ENCODE measurements at places on chromosomes 7 and 10.

- DNase-seq, result no peak
Observed at GRCh38 chr7:108278281-108278680, 148.1 kb upstream of the LAMB4 start.

DNA sequence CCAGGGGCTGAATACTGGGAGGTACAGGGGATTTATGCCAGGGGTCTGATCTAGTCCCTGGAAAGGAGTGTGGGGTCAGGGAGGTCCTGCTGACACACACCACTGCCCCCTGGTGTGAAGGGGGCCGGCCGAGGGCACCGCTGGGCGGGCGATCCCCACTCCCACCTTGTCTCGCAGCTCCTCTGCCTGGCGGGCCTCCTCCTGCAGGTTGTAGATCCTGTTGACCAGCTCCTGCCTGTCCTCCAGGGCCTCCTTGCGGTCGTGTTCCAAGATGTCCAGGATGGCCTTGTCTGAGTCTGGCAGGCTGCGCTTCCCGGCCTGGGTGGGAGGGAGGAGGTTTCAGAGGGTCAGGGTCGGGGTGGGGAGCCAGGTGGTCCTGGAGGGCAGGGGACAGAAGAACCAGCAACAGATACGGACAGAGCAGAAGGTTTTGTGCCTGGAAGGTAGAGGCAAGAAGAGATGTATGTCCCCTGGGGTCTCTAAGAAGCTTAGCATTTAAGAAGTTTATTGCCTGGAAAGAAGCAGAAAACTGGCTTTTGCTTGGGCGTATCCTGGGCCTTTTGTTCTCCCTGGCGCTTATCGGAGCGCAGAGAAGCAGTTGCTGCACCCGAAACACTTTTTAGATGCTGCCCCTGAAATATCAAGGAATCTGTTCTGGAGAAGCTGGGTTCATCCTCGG is 94.5 kb upstream of the GNA12 start:
- no peak for DNase-seq

DNA sequence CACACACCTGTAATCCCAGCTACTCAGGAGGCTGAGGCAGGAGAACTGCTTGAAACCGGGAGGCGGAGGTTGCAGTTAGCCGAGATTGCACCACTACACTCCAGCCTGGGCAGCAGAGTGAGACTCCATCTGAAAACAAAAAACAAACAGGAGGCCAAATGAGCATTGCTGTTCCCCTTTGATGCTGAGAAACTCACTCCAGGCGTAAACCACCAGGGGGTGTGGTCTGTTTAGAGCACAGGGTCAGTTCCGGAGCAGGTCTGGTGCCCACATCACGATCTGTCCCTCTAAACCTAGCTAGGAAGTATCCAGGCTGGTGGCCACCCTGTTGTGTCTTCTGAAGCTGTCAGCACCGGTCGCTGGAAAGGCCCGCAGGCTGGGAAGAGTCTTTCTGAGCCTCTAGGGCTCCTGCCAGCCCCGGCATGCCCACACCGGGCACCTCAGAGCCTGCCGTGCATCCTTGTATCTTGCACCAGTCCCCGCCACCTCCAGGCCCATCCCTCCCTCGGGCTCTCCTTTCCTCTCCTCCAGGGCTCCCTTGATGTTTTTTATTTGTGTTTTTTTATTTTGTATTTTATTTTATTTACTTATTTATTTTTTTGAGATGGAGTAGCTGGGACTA is 66.3 kb upstream of the SH2B2 start:
- no peak for DNase-seq

DNA sequence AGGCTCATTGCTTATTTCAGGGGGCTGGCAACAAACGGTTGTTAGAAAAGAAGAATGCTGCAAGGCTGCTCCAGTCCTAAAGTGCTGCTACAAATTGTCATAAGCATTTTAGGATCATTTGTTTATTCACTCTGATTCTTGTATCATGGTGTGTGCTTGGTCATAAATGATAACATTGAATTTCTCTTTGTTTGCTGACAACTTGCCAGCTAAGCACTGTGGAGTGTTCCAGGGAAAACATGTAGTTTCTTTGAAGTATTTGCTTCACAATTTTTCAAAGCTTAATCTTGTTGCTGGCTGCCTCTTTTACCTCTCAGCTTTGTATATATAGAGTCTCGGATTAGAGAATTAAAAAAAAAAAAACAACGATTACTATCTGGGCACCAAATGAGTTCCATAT is 263.0 kb downstream of the PHF14 start:
- DNase-seq, result no peak

GRCh38 chr7:100612730-100613390 is 520 bp downstream of the MOSPD3 start:
- peak; percentile 14 for DNase-seq
